ENCODE measurements at places on chromosomes 2 and 18. TPM values are rescaled to one million over a fixed set of nuclear protein-coding genes. Genes with fewer than 3 reads are reported as not detected.

GRCh38 chr2:98923244-98923940, 12.6 kb downstream of the CRACDL start:
- no peak overlapping the region for H3K4me3 ChIP-seq
- H3K36me3 ChIP-seq, result 0 out of 2 replicates have a peak, but pooled peaks cover 3% of the 10 kb centered on the region
- peaks cover 14% of the 10 kb centered on the region for H3K4me1 ChIP-seq
- DNase-seq, result no peak
- no peaks in the 10 kb centered on the region for H3K27me3 ChIP-seq

DNA sequence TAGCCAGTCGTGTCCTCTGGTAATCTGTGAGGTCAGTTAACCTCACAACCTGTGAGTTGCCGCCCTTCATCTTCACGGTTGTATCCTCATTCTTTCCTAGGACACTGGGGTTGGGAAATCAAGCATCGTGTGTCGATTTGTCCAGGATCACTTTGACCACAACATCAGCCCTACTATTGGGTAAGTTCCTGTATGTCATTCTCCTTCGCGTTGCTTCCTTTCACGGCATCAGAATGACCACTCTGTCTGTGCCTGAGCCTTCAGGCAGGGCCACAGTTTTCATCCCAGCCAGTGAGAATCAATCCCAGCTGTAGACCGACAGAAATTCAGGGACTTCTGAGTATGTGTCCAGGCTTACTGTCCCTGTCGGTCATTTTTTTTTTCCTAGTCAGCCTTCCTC, 67.1 kb downstream of the RAB31 start:
- DNase-seq, result no peak
- H3K4me1 ChIP-seq, result peaks cover 24% of the 10 kb centered on the region
- H3K4me3 ChIP-seq, result no peak overlapping the region
- no peaks in the 10 kb centered on the region for H3K27me3 ChIP-seq

DNA sequence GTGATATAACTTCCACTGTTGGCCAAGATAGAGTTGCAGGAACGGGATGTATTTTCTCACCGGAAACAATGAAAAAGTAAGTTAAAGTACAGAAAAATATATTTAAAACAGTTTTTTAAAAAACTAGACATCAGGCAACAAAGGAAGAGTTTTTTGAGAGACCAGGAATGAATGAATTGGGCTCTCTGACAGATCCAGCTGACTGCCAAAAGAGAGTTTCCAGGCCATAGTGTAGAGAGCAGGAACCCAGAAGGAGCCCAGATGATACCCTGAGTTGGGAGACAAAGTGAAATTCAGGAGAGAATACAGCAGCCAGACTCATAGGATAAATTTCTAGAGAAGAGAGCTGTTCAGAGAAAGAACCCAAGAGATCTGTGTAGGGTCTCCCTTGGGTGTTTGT, 362.6 kb upstream of the SMIM21 start:
- peaks cover 6% of the 10 kb centered on the region for H3K36me3 ChIP-seq
- no peak for DNase-seq
- no peaks in the 10 kb centered on the region for H3K4me1 ChIP-seq
- H3K4me3 ChIP-seq, result no peak overlapping the region
- no peaks in the 10 kb centered on the region for H3K27me3 ChIP-seq
- no peak overlapping the region for H3K27ac ChIP-seq

GRCh38 chr2:240624950-240625621, at the start of gene GPR35:
Gene GPR35 (plus strand): TSS chr2:240625480. CDS start chr2:240629953, 4,473 bp downstream.
- no peak within 1 kb of the TSS for H3K27ac ChIP-seq
- peak; percentile 7 for DNase-seq
- H3K4me3 ChIP-seq, result no peak within 1 kb of the TSS
- no peaks in the 10 kb centered on the region for H3K27me3 ChIP-seq
- H3K36me3 ChIP-seq, result no peaks in the 10 kb centered on the region

GRCh38 chr2:185265747-185266146, 472.9 kb upstream of the FSIP2 start:
- DNase-seq, result no peak
- H3K4me3 ChIP-seq, result no peak overlapping the region
- H3K36me3 ChIP-seq, result peaks cover 30% of the 10 kb centered on the region

Gene FLACC1
- 0.17 TPM for total RNA-seq

Gene C2orf92
- 6.9 TPM for total RNA-seq

Gene CD8B2
- not detected for total RNA-seq

Gene KIAA2012
- total RNA-seq, result not detected
